Stimulated activated CD8-positive, alpha-beta memory T cell treated with anti-CD3 and anti-CD28 coated beads, Interleukin-4, amount 100 ng/mL, for 1 hour (primary cell): ENCODE measurements at places on chromosomes 7 and 10.

DNA sequence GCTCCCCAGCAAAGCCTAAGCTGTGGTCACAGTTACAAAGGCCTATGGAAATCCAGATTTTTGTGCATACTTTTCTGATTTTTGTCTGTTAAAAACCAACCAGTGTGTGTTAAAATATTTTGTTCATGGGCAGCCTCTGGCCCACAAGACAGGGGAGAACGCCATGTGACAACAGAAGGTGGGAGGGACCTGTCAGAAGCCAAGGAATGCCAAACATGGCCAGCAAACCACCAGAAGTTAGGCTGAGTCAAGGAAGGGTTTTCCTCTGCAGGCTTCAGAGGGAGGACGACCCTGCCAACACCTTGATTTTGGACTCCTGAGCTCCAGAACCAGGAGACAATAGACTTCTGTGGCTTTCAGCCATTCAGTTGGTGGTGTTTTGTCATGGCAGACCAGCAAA, 127.3 kb downstream of the CUL2 start:
- DNase-seq, result no peak

DNA sequence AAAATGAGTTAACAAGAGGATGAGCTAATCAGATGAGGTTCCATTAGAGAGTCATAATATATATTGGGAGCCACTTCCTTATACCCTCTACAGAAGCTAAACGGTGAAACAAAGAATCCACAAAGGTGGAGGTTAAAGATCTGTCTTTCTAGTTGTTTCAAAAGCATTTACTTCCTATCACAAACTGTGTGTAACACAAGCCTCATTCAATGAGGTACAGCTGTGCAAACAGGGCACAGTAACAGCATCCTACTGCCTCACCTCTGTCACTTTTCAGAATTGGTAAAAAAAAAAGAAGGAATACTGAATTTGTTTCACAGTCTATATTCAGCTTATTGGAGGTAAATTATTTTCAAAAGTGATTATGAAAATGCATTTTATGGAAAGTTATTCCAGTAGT, 128.7 kb downstream of the AGMO start:
- no peak for DNase-seq

DNA sequence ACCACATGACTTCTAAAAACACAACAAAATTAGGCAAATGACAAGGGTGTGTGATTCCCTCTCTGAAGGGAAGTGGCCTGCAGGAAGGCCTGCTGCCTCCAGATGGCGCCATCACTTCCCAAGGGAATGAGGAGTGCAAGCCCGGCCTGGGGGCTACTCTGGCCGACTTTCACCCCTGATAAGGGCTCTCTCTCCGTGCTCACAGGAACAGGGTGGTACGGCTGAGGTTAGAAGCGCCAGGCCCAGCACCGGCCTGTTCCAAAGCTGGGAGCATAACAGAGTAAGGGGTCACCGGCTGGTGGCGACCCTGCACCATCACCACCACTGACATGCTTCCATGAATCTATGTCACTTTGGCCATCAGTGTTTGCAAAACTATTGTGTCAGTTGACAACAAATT, 13.1 kb downstream of the RBP3 start:
- no peak for DNase-seq

- no peak for DNase-seq
Measured at GRCh38 chr7:129401967-129402860, 32.0 kb upstream of the STRIP2 start.

DNA sequence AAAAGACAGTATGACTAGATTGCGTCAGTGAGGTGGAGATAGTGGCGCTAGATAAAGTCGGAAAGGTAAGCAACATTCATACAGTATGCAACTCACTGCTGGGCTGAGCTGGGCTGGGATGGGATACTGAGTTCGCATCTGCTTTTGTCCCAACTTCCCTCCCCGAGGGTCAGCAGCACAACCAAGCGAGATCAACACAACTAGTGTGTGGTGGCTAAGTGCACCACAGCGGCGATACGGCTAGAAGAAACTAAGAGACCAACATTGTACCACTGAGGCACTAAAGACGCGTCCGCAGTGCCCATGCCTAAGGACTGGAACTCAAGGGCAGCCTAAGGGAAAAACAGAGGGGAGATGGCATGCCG, 467 bp downstream of the EXOSC1 start:
- DNase-seq, result no peak

GRCh38 chr7:149398195-149398820, 62.6 kb downstream of the ZNF777 start:
- no peak for DNase-seq

DNA sequence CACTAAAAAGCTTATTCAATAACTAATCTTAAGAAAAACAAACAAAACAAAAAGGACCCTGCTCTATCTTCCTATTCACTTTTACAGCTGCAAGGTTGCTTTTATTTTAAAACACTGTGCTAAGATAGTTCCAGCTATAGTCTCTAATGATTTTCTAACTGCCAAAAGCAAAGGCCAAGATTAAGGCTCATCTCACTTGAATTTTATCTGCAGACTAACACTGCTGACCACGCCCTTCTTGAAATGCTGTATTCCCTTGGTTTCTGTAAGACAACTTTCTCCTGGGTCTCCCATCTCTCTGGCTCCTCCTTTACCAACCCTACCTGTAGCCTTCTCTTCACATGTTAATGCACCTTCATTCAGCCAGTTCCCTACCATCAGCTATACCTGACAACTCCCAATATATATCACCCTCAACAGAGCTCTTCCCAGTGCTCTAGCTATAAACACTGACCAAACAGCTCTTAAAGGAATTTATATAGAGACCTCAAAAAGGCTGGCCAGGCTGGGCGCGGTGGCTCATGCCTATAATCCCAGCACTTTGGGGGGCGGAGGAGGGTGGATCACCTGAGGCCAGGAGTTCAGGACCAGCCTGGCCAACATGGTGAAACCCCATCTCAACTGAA, 11.7 kb downstream of the SRPK2 start:
- DNase-seq, result no peak

GRCh38 chr10:93580828-93581227, 14.4 kb downstream of the FFAR4 start:
- DNase-seq, result no peak

GRCh38 chr7:149662591-149663095, 110.7 kb downstream of the ZNF467 start:
- peak; percentile 33 for DNase-seq

DNA sequence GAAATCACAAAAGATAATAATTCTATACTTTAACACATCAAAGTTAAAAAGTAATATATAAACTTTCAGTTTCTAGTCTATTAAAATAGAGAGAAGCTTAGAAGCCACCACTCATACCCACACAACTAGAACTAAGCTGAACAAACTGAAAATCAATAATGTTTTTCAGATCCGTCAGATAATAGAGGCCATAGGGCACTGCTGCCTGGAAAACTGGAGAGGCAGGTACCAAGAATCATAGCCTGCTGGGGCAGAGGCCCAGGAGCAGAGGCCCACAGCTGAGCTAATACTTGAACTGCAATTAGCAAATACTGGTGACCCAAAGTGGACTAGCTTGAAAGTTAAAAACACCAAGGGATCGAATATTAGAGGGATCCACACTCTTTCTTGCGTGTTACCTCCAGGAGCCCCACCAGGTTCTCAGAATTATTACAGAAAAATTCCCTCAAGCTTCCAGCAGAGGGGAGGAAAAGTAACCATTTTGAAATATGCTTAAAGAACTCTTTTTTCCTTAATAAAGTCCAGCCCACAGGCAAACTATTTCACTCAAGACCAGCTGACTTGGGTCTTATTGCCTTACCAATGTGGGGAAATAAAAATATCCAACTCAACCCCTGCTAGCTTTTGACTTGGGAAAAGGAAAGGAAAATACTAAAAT, 774.1 kb upstream of the IGFBP3 start:
- no peak for DNase-seq

DNA sequence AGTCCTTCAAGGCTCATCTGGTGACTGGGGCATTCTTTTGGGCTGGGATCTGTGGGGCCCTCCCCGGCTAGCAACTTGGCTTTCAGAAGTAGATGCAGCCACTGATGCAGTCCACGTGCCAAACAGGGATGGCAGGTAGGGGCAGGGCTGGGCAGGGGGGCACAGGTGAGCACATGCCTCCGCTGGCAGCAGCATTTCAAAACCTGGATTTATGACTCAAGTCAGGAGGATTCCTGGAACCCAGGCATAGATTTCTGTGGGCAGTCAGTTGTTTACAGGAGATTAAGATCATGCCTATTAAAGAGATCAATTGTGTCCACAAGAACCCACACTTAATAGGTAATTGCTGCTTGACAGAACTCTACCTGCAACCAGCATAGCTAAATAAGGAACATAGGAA, 839 bp upstream of the HABP2 start:
- no peak for DNase-seq

DNA sequence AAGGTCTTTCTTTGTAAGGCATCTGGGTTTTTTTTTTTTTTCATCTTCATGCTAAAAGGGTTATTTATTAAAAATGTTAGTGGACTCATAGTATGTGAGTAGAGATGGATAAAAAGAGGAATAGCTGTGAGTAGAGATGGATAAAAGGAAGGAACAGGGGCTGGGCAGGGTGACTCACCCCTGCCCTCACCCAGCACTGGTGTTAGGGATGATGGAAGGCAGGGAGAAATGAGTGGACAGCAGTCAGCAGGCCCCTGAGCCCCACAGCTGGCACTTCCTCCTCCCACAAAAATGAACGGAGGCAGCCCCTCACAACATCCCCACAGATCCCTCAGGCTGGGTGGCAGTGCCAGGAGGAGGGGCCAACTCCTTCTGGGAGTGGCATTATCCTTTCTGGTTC, 39.3 kb downstream of the ANTXRL start:
- no peak for DNase-seq

DNA sequence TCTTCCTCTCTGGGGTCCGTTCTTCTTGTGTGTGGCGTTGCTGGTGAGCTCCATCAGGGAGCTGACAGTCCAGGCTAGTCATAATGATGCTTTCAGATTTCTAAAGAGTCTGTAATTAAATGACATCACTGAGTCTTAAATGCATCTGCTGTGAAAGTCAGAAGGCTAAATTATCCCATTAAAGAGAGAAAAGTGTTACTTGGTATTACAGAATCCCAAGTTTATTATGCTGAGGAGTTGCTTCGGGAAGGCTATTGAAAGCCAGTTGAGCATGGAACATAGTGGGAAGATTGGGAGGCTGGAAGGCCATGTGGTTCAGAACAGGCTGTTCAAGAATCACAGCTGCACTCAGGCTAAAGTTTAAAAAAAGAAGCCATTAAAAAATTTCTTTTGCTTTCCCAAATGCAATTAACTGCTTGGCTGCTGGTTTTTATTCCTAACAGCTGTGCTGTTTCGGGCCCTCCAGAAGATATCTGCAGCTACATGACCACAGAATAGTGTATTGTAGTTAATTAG, 342.6 kb upstream of the LRGUK start:
- DNase-seq, result no peak

DNA sequence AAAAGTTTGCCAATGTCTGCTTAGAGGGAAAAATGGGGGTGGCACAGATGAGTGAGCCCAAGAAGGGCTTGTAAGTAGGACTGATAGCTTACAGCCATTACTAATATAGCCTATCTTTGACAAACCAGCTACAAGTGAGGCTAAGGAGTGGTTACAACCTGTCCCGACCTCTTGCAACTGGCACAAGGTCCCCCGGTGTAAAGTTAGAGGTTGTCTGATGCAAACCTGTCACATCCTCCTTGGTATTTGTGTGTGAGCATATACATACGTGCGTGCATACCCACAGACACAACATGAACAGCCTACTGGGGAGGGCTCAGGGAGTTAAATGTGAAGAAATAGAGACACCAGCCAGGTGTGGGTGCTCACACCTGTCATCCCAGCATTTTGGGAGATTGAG, 14.6 kb downstream of the ADAP1 start:
- DNase-seq, result no peak

DNA sequence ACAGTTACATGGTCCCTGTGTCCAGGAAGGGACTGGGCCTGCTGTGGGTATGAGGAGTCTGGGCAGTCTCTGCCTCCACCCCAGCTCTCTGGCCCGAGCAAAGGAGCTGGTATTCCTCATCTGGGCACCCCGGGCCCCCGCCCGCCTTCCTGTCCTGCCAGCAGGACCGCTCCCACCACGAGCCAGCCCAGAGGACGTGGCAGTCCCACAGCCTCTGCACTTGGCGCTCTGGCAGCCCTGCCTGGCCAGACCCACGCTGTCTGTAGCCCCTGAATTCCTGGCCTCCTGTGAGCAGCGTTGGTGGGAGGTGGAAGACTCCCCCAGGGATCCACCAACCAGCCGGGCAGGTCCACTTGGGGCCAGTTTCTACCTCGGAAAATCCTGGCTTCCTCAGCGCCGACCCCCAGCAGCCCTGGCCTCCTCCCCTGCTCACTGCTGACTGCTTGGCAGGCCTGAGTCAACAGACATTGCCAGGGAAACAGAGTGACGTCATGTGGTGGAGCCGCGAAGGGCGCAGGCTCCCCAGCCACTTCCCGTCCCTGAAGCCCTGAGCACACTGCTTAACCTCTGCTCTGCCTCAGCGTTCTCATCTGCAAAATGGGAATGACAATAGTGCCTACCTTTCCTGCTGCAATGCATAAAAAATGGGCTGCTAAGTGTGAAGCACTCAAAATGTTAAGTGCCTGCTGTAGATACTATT, 21.6 kb upstream of the LIMK1 start:
- peak; percentile 38 for DNase-seq

DNA sequence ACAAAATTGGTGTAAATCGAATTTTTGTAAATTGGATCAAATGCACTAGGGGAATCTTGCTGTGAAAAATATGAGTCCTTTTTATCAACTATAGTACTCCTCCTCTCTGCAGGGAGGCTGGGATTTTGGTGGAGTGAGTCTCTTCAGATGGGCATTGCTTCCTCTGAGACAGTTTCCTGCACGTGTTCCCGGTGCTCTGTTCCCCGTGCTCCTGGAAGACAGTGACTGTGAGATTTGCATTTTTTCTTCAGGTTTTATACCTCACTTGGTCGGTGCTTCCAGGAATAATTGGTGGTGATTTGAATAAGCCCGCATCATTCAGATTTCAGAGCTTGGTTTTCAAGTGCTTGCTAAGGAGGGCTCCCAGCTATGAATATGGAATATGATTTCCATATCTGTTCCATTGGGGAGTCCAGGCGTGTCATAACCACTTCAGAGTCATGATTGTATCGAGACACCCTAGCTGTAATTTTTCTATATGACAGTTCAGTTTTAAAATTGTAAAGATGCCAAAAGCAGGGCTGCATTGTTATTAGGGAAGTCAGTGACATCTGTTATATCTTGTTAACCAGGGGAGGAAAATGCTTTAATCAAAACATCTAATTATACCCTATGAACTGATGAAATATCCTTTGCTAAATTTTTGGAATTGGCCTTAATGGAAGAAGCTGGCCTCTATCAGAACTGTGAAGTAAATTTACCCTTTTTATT, 12.3 kb downstream of the AUTS2 start:
- no peak for DNase-seq

- DNase-seq, result no peak
Measured at GRCh38 chr7:94761451-94761850, 105.5 kb upstream of the SGCE start.

DNA sequence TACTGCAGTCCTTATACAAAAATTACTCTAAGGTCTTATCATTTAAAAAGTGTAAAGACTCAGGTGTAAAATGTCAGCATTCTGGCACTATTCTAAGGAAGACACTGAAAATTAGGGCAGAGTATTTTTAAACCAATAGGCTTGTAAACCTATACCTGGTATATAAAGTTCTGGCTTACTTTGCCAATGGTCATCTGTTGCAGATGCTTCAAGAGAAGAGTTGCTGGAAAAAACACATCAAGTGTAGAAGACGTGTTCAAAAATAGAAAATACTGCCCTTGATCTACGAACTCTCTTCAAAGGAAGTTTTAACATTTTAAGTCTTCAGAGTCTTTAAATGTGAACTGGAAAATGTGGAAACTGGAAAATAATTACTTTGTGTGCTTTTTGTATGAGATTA, 23.9 kb downstream of the NT5C3A start:
- DNase-seq, result no peak

- DNase-seq, result no peak
Measured at GRCh38 chr7:118734541-118734940, 510.0 kb downstream of the ANKRD7 start.
